Left colon (tissue), 2 donors: ENCODE measurements at places on chromosomes 4 and X. TPM values are rescaled to one million over a fixed set of nuclear protein-coding genes. Genes with fewer than 3 reads are reported as not detected.

The TRIM60 gene
- total RNA-seq, result not detected

The HTT gene
- total RNA-seq, result 51.7 TPM

The ADAMTS3 gene
- 0.12 TPM for total RNA-seq

The CLNK gene
- total RNA-seq, result 0.06 TPM

The DMRTC1B gene
- total RNA-seq, result 0.61 TPM

The TLR10 gene
- total RNA-seq, result 0.21 TPM

The UBQLN2 gene
- 20.1 TPM for total RNA-seq

The TRPC5OS gene
- total RNA-seq, result not detected

The AMBN gene
- not detected for total RNA-seq

The PHKA1 gene
- 3.9 TPM for total RNA-seq

The PPM1K gene
- 4.7 TPM for total RNA-seq

The GLRA2 gene
- 1.0 TPM for total RNA-seq

The RASSF6 gene
- total RNA-seq, result 27.4 TPM

The HSD17B13 gene
- total RNA-seq, result 0.76 TPM

The QRFPR gene
- total RNA-seq, result not detected

The GJB1 gene
- 72.6 TPM for total RNA-seq
